Cerebellar nuclear complex (tissue), 1 donor: ENCODE measurements at places on chromosomes 1 and 21.

- no peak for DNase-seq
Observed at GRCh38 chr1:92486251-92487077, at the start of gene GFI1. TSS of gene GFI1 (minus strand) at chr1:92486925. CDS start at chr1:92483487, 3,438 bp downstream.

GRCh38 chr1:19067912-19068638 lies 111.6 kb upstream of the IFFO2 start:
- DNase-seq, result no peak

GRCh38 chr1:48073798-48074530 lies 76.8 kb upstream of the TRABD2B start:
- no peak for DNase-seq

- no peak for DNase-seq
Observed at GRCh38 chr1:62589321-62589720, 8.0 kb upstream of the ANGPTL3 start.

DNA sequence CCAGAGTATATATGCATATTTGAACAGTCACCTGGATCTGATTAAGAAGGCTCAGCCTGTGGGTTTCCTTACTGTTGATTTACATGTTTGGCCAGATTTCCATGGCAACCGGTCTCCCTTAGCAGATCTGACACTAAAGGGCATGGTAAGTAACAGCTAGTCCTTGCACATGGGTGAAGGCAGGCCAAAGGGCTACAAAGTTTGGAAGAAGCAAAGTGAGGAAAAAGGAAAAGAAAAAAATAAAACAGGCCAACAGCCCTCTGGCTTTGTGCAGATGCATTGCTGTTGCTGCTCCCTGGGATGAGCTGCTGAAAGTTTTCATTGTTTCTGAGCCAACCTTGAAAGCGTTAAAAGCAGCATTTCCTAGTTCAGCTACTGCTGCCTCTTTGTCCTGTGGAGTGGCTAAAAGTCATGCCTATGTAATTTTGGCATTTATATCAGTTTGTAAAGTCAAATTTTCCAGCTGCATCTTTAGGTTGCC lies 176.5 kb upstream of the HOOK1 start:
- DNase-seq, result no peak

- DNase-seq, result no peak
Observed at GRCh38 chr1:150688763-150689162, 8.2 kb downstream of the GOLPH3L start.

DNA sequence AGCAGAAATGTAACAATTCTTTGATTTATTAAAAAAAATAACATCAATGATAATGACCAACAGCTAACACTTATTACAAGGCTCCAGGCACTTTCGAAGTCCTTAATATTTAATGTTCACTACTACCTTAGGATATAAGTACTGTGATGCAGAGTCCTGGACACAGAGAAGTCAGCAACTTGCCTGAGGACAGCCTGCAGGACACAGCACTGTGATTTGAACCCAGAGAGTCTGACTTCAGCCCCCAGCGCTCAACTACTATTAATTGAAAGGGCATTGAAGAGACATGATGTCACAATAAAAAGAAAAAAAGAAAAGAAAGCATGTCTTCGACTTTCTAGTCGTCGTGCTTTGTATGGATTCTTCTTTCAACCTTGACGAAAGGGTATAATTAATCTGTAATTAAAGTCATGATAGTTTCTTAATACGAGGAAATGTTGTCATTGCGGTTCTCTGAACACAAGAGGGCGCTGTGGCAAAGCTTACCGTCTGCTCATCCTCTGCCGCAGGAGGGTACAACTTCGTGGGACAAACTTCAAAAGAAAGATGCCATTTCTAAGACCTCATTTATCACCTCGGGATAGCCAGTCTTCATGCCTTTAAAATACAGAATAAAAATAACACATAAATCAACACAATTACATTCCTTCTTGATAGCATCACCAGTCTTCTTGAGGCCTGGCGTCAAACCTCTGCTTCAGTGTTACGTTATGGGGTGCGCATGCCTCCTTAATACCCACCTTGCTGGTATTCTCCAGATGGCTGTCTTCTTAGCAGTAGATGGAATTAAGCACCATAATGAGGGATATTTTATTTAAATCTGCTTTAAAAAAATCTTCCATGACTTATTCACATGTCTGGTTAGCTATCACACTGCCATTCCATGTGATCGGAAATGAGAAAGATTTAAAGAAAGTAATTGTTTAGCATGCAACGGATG lies 240.1 kb downstream of the DISC1 start:
- DNase-seq, result peak; percentile 15

DNA sequence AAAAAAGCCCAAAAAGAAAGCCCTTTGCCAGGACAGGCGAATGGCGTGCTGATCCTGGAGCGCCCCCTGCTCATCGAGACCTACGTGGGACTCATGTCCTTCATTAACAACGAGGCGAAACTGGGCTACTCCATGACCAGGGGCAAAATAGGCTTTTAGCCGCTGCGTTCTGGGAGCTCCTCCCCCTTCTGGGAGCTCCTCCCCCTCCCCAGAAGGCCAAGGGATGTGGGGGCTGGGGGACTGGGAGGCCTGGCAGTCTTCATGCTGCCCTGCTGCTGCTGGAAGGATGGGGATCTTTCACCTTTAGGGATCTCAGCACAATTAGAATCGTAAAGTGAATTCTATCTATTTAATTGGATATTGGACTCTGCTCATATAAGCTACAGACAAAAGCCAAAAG lies 3.6 kb downstream of the TPRG1L start:
- no peak for DNase-seq

DNA sequence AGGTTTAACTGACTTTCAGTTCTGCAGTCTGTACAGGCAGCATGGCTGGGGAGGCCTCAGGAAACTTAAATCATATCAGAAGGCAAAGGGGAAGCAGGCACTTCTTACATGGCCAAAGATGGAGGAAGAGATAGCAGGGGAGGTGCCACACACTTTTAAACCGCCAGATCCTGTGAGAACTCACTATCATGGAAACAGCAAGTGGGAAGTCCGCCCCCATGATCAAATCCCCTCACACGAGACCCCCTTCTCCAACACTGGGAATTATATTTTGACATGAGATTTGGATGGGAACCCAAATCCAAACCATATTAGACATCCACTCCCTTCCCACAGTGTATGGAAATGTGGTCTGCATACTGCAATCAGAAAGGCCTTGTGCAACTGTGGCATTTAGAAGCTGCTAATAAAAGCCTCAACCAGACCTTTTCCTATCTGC lies 148.2 kb downstream of the FCRL5 start:
- DNase-seq, result no peak

GRCh38 chr1:24641646-24642151 lies 1.4 kb upstream of the SRRM1 start:
- no peak for DNase-seq

DNA sequence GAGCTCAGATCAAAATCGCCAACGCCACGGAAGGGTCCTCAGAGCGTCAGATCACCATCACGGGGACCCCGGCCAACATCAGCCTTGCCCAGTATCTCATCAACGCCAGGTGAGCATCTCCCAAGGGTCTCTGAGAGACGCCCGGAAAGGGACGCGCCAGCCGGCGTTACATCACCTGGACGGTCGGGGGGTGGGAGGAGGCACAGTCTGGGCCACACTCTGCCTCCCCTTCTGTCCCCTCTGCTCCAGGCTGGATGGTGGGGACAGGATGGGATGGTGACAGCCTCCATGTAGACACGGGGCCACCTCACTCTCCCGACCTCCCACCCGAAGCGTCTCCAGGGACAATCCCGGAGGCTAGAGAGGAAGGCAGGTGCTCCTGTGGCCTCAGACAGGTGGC lies 41.5 kb upstream of the COL6A1 start:
- no peak for DNase-seq

DNA sequence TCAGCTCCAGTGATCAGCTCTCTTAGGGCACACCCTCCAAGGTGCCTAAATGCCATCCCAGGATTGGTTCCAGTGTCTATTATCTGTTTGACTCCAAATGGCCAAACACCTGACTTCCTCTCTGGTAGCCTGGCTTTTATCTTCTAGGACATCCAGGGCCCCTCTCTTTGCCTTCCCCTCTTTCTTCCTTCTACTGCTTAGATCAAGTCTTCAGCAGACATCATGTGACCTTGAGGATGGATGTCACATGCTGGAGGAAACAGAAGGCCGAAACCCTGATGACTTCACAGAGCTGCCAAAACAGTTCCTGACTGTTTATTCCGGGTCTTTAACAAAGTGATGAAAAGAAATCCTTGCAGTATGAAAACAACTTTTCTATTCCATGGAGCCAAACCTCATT lies 24.4 kb upstream of the WDR26 start:
- no peak for DNase-seq

DNA sequence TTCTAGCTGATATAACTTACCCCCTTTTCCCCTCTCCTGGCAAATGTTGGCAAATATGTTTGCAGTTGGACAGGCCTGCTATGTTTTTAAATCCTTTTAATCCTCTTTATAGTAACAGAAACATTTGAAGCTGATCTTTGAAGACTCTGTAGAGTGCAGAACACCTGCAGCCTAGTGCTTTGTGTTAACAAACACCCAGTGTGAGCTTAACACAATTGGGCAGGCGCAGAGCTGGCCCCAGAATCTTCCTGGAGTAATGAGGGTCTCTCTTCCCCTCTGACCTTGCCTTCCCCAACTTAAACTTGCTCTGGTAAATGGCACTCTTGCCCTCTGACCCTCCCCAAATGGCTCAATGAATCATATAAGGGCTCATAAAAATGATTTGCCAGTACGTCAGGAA lies 247.9 kb upstream of the LYPLAL1 start:
- DNase-seq, result no peak

DNA sequence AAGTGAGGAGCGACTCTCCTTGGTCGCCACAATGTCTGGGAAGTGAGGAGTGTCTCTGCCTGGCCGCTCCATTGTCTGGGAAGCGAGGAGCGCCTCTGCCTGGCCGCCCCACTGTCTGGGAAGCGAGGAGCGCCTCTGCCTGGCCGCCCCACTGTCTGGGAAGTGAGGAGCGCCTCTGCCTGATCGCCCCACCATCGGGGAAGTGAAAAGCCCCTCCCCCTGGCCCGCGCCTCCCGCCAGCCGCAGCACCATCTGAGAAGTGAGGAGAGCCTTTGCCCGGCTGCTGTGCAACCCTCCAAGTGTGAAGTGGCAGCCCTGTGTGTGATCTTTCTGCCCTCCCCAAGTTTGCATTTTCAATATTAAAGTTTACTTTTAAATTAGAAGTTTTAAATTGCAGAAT lies 95.0 kb upstream of the PPP2R5A start:
- no peak for DNase-seq

- DNase-seq, result no peak
Observed at GRCh38 chr21:33362044-33362555, 37.3 kb downstream of the IFNAR1 start.

GRCh38 chr1:200005165-200005564 lies 22.3 kb upstream of the NR5A2 start:
- DNase-seq, result no peak

DNA sequence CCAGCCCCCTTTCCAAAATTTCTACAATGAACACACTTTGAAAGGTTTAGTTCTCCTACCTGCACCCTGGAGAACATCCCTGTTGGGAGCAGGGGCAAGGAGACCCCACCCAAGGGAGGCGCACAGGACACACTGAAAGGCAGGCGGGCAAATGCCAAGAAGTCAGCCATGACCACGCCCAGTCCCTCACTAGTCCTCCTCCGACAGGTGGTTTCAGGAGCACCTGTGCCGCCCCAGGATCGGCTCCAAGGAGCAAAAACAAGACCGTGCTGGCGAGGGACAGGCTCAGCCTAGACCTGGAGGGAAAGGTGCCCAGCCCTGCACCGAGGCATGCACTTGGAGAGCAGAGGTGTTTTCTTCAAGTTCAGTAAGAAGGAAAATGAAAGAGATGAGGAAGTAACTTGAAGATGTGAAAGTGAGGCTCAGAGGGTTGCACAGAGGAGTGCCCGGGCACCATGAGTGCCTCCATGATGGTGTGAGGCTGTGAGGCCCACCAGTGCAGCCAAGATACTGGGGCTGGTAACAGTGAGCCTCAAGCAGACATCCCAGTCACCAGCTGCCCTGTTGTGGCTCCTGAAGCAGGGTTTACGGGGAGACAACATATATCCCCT lies 19.6 kb upstream of the NADK start:
- no peak for DNase-seq

DNA sequence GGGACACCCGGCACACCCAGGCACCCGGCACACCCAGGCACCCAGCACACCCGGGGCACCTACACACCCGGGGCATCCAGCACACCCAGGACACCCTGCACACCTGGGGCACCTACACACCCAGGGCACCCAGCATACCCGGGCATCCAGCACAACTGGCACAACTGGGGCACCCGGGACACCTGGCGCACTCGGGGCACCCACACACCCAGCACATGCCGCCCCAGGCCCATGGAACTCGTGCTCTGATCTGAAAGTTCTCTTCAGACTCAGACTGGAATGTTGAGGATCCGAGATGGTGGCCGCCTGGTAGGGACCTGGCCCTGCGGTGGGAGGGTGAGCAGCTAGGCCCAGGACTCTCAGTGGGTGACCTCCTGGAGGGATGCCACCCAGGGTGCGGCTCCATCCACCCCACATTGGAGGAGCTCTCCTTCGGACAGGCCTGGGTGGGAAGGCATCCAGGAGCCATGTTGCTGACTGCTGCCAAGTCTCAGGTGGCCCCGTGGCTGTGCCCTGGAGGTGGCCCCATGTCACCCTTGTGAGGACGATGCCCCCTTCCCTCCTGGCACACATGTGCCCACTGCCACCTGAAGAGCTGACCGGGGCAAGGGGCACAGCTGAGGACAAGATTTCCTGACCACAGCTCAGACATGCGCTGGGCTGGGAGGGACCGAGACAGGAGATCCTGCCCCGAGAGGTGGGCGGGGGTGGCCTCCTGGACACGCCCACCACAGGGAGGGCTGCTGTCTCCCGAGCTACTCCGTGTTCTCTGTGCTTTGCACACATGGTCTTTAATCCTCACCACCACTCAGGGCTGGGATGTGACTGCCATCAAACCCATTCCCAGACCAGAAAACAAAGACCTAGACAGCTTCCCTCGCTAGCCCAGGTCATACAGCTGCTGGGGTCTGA lies 37.0 kb downstream of the UBE2G2 start:
- DNase-seq, result no peak

- no peak for DNase-seq
Observed at GRCh38 chr1:233140974-233141373, 154.6 kb downstream of the PCNX2 start.

- DNase-seq, result no peak
Observed at GRCh38 chr1:3954170-3955169, 54.4 kb upstream of the C1orf174 start.

- no peak for DNase-seq
Observed at GRCh38 chr1:81111818-81112217, 688.9 kb upstream of the ADGRL2 start.

GRCh38 chr1:92909321-92909720 lies 51.9 kb downstream of the DIPK1A start:
- DNase-seq, result no peak

GRCh38 chr1:21149855-21150432 lies 26.8 kb downstream of the EIF4G3 start:
- DNase-seq, result no peak
